ENCODE measurements at places on chromosomes 13 and 19.

DNA sequence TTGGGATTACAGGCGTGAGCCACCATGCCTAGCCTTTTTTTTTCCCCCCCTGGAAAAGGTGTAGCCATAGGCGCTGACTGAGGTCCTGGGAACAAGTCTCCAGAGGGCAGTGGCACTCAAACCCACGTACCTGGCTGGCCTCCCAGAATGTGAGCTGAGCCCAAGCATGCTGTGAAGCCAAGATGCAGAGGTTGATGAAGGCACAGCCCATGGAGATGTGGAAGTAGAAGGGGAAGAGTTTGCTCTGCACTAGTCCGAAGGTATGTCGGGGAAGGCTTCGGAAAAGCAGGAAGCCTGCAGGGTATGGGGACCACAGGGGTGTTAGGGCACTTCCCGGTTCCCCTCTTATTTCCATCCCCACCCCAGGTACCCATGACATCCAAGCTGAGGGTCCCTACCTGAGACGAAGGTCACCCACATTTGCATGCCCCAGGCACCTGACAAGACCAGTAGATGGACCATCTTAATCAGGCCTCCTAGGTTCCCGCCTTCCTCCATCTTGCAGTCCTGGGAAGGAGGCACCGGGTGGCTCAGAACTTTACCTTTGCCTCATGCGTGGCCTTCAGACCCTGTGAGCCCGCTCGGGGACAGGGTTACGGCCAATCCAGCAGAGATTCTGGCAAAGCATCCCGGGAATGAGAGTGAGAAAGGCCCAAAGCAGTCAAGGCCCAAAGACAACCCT is 805 bp downstream of the TMEM205 start:
- no peak for DNase-seq

- DNase-seq: no peak
Observed at GRCh38 chr19:42273407-42274064, 4.5 kb downstream of the CIC start.

GRCh38 chr13:50617134-50617721 is 226.3 kb downstream of the DLEU7 start:
- DNase-seq: no peak

GRCh38 chr13:99326012-99326411 is 18.8 kb upstream of the GPR183 start:
- DNase-seq: no peak

GRCh38 chr19:47228937-47229675 is 1.9 kb downstream of the BBC3 start:
- peak; percentile 62 for DNase-seq

- DNase-seq: no peak
Observed at GRCh38 chr13:32254916-32255723, 60.0 kb downstream of the ZAR1L start.

DNA sequence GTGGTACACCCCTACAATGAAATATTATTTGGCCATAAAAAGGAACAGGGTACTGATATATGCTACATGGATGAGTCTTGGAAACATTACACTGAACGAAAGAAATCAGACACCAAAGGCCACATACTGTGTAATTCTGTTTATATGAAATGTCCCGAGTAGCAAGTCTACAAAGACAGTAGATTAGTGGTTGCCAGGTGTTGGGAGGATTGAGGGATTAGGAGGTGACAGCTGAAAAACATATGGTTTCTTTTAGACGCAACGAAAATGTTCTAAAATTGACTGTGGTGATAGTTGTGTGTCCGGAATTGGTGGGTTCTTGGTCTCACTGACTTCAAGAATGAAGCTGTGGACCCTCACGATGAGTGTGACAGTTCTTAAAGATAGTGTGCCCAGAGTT is 35.1 kb downstream of the IL17D start:
- no peak for DNase-seq

DNA sequence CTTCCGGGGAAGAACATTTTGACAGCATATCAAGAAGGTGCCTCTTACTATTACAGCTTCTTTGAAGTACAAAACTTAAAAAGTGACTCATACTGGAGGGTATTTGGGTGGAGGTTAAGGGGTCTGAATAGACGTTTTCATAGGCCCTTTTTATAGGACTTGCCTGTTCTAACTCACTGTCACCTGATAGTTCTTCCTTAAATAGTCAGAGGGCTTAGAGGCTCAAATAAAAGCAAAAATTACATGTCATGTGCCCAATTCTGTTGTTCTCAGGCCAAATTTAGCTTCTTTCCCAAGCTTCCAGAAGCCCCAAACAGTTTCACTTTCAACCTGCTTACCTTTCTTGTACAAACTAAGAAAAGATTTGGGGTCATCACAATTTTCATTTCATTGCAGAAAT is 16.1 kb upstream of the SLC46A3 start:
- DNase-seq: no peak

DNA sequence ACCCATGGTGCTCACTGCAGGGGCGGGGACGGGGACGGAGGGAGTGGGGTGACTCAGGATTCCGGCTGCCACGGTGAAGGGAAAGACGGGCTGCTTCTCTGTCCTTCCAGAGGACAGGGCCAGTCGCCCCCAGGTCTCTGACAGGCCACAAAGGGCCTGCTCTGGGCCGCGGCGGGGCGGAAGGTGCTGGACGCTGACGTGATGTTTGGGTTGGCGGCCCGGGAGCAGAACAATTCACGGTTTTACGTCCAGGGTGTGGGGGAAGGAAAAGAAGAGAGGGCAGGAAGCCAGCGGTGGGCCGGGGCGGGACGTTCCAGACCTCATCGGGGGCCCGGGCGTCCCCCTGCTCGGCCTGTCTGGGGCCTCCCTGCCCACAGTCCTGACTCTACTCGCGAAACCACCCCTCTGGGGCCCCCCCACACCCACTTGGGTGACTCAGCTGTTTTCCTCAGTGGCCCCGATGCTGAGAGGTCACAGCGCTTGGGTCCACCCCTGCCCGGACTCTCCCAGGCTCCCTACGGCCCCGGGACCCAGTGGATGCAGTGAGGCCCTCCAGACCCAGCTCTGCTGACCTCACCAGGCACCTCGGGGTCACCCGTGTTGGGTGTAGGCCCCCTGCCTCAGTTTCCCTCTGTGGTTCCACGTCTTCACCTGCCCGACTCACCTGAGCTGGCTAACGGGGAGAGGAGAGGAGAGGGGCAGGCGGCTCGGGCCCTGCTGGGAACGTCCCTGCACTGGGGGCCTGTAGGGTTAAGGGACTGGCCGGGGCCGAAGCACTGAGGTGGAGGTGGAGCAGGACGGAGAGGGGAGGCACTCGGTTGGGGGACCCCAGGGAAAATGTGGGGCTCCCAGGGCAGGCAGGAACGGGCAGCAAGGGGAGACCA is 29.2 kb downstream of the PIP5K1C start:
- peak; percentile 55 for DNase-seq
